ENCODE measurements at places on chromosomes 3 and 15. TPM values are rescaled to one million over a fixed set of nuclear protein-coding genes. Genes with fewer than 3 reads are reported as not detected.

Gene GOLGA8Q
- polyA plus RNA-seq: 0.09 TPM

GRCh38 chr3:150589759-150590158 is 13.4 kb upstream of the SELENOT start:
- no peak for DNase-seq

Gene LYZL4
- not detected for polyA plus RNA-seq

DNA sequence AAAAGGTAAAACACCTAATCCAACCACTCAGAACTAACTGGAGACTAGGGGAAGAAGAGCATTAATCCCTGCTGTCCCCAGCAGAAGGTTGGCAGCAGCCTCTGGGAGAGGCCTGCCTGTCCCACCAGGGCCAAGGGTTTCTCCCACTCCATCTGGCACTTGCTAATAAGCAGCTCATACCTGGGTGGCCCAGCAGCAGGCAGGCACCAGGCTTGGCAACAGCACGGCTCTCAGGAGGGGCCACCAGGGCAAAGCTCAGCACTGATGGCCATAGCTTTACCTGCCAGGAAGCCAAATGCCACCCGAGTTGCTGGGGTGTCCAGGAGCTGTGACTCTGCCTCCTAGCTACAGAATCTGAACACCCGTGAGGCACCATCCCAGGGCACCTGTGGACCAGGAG is 58.3 kb downstream of the BOC start:
- no peak for DNase-seq

GRCh38 chr3:52123106-52123725 is 31.0 kb downstream of the POC1A start:
- DNase-seq: peak; percentile 39

GRCh38 chr3:6921066-6921465 is 60.2 kb downstream of the GRM7 start:
- no peak for DNase-seq
